Prostate gland (tissue), 2 donors: ENCODE measurements at places on chromosomes 6 and 20. TPM values are rescaled to one million over a fixed set of nuclear protein-coding genes. Genes with fewer than 3 reads are reported as not detected.

ISM1 gene
- 2.2 TPM for total RNA-seq

GTSF1L gene
- 7.2 TPM for total RNA-seq

ZBTB46 gene
- 12.2 TPM for total RNA-seq

CLPSL2 gene
- not detected for total RNA-seq

SLC23A2 gene
- total RNA-seq: 39.1 TPM
